ENCODE measurements at places on chromosomes 3 and 15. TPM values are rescaled to one million over a fixed set of nuclear protein-coding genes. Genes with fewer than 3 reads are reported as not detected.

The CLDN18 gene
- not detected for total RNA-seq

The IGSF10 gene
- 0.15 TPM for total RNA-seq

The CCDC13 gene
- 1.2 TPM for total RNA-seq

The AP3B2 gene
- total RNA-seq, result 0.15 TPM

The MOBP gene
- not detected for total RNA-seq

The PPP1R14D gene
- total RNA-seq, result not detected

The CDCP1 gene
- total RNA-seq, result 23.2 TPM

The TRPM1 gene
- not detected for total RNA-seq

The ZDHHC23 gene
- total RNA-seq, result 0.17 TPM

The IL16 gene
- 0.34 TPM for total RNA-seq

The SEMA3B gene
- 14.3 TPM for total RNA-seq

The EDEM1 gene
- 22.5 TPM for total RNA-seq
